ENCODE measurements at places on chromosomes 7 and 10.

DNA sequence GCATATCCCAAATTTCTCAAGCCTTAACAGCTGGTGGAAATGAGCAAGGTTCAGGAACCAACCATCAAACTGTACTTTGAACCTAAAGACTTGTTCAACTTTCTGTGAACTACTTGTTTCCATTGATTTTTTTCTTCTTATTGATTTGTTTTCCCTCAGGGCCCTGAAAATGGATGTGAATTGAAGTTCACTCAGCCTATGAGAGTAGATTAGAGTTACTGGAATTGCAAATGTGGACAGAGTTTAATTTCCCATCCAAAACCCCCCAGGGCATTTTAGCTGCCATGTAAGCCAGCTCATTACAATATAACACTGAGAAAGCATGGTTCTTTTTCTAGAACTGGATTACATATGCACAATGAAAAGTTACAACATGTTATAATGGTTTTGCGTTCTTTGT, 1105.7 kb downstream of the REEP3 start:
- no peak for DNase-seq

DNA sequence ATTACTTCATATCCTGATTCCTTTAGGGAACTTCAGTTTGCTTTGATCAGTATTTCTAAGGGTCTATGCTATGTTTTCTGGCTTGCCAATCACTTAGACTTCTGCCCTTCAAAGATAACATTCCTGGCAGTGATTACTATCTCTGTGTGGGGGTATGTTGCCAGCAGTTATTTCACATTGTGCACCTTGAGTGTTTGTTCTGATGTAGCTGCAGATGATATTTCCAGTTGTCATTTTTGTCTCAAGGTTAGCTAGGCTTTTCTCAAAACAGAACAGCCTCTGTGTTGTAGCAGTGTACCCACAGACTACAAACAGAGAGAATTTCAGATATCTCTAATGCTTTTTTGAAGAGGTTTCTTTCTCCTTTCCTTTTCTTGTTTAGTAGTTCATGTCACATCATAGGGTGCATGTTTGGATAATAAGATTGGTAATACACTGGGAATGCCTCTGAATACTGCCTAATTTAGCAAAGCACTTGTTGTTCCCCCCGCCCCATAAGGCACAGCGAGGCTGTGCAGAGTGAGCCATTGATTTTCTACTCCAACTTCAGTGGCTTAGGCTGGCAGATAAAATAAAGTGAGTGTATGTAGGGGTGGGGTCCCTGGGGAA, 134.7 kb upstream of the AGR3 start:
- no peak for DNase-seq

GRCh38 chr10:102465466-102465865, 14.1 kb upstream of the C10orf95 start:
- DNase-seq: no peak

GRCh38 chr10:131078131-131078881, 233.2 kb downstream of the TCERG1L start:
- DNase-seq: no peak

GRCh38 chr7:106752367-106752766, 91.4 kb upstream of the CCDC71L start:
- no peak for DNase-seq

- DNase-seq: no peak
These were observed 5.8 kb downstream of the UPP1 start for GRCh38 chr7:48094861-48095293.

GRCh38 chr10:60990663-60991062, 46.7 kb upstream of the RHOBTB1 start:
- no peak for DNase-seq

DNA sequence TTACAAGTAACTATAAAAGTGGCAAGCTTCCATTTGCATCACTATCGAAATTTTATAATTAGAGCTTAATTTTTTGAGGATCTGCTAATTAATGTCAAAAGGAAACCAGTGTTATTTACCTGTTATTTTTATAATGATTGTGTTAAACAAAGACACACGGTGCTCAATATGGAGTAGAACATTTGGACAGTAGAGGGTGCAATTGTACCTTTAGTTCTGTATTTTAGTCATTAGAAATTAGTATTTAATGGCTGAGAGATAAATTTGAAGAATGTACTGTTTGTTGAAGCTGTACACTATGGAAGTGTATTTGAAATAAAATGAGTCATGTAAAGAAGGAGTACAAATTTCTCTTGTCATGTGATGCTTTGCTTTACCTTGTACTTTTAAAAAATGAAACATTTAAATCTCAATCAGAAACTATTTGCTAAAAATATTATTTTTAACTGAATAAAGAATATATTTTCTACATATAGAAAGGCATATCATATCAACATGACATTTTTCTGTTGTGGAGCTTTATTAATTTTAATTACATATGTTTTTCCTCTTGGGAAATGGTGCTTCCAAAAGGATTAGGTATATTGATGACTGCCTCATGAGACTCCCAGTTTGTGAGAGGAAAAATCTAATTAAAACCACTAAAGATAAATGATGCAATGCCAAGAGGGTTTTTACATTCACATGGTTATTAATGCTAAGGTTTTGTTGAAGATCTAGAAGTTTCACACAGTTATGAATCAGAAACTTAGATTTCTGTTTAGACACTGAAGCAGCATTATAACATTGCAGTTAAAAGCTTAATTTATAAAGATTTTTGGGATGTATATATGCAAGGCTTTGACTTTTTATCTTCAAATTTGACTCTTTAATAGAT, 10.4 kb upstream of the PRKG1 start:
- no peak for DNase-seq

GRCh38 chr10:60130130-60130579, 223.8 kb upstream of the CCDC6 start:
- DNase-seq: no peak

DNA sequence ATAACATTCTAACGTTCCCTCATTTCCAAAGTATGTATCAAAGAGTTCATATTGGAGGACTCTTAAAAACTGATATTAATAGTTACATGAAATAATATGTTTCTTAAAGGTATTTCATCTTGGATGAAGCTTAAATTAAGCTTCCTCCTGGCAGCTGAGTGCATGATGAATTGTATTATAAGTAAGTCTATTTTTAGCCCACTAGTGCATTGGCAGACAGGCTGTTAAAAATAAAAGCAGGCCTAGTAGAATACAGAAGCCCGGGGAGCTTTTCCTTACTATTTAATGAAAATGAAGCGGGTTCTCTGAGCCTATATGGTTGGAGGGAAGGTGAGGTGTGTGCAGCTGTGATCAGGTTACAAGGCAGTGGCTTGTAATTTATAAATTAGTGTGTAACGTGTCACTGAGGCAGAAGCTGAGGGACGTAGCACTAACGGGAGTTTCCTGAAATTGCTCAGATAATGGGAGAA, 130.7 kb upstream of the KMT2E start:
- DNase-seq: no peak

- DNase-seq: no peak
These were observed 209.3 kb upstream of the KMT2E start for GRCh38 chr7:104804696-104805095.

DNA sequence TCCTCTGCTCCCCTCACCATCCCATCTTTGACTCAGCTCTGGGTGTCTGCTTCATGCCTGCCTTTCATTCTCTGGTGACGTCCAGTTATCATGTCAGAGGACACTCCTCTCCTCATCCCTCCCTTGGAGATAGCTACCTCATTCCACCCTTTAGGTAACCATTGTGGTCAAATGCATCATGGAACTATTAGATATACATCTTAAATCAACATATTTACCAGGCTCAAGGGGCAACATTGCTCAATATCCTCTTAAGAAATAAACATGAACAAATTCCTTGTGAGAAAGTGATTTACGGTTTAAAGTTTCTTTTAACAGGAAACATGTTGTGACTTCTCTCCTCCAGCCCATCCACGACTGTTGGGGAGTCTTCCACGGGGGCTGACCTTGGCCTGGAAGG, 511.6 kb upstream of the IGFBP3 start:
- DNase-seq: no peak

GRCh38 chr7:149610441-149611011, 112.9 kb upstream of the ZNF746 start:
- no peak for DNase-seq

DNA sequence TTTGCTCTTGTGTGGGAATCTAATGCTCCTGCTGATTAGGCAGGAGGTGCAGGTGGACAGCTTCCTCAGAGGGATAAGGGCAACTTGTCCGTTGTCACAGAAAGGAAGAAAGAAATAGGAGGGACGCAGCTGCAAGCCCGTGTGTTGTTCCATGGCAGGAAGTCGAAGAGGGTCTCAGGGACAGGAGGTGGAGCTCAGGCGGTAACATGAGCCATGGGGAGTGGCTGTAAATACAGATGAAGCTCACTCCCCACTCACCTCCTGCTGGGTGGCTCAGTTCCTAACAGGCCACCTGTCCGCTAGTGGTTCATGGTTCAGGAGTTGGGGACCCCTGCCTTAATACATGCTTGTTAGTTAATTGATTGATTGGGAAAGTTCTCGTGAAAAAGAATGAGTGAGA, 101.7 kb upstream of the SFMBT2 start:
- DNase-seq: peak; percentile 81

DNA sequence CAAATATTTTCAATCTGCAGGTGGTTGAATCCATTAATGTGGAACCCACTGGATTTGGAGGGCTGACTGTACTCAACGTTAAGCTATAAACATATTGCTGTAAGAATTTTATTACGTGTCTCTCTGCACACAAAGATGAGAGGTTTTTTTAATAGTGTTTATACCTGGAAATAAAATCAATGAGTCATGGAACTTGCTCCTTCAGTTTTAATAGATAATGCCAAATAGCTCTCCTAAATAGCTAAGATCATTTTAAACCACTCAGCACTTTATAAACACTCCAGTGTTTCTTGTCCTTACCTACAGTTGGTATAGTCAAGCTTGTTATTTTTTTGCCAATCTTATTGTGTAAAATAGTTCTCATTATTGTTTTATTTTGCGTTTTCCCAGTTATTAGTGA, 455.6 kb upstream of the FZD8 start:
- no peak for DNase-seq

GRCh38 chr10:44379907-44380306, 5.0 kb downstream of the CXCL12 start:
- no peak for DNase-seq

GRCh38 chr10:60535427-60535826, 145.8 kb upstream of the ANK3 start:
- no peak for DNase-seq

DNA sequence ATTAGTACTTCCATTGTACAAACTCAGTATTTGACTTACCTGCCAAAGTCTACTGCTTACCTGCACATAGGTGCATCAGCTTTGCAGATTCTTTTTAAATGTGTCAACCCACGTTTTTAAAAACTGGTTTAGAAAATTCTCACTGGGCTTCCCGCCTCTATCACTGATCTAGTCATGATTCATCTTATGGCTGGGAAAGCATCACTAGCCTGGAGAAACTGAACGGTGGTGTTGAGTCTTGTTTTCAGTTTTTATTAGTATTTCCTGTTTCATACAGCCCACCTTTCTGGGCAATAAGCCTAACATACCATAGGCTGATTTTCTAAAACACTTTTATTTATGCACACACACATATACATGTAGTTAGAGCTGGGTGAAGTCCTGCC, 19.7 kb downstream of the DOCK1 start:
- no peak for DNase-seq

- no peak for DNase-seq
These were observed 107.0 kb downstream of the NRP1 start for GRCh38 chr10:33227489-33227888.

GRCh38 chr7:130953196-130953595, 219.2 kb upstream of the KLF14 start:
- no peak for DNase-seq

- no peak for DNase-seq
These were observed 64.1 kb downstream of the PIK3AP1 start for GRCh38 chr10:96656198-96656577.

- no peak for DNase-seq
These were observed 94.0 kb downstream of the ELMO1 start for GRCh38 chr7:37354656-37355131.

DNA sequence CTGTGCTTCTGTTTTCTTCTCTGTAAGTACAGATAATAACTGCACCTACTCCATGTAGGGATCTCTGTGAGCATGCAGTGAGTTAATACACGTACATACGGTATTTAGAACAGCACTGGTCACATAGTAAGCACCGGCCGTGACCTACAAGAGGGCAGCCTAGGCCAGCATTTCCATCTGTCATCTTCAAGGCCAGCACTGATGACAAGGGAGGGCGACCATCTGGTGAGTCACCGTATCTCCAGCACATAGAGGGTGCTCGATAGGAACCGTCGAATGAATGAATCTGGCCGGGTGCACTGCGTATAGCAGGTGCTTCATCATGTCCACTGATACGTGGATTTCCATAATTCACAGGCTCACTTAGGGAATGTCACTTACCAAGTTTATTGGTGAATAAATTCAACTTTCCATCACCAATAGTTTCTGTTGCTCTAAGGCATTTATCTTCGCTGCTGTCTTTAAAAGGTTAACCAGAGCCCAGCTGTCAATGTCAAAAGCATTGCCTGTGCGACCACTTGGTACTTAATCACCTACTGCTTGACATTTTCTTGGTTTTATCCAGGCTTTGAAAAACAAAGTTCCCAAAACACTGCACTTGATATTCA, 8.3 kb downstream of the NOD1 start:
- no peak for DNase-seq

- no peak for DNase-seq
These were observed 1.2 kb downstream of the GPNMB start for GRCh38 chr7:23247603-23248335.

DNA sequence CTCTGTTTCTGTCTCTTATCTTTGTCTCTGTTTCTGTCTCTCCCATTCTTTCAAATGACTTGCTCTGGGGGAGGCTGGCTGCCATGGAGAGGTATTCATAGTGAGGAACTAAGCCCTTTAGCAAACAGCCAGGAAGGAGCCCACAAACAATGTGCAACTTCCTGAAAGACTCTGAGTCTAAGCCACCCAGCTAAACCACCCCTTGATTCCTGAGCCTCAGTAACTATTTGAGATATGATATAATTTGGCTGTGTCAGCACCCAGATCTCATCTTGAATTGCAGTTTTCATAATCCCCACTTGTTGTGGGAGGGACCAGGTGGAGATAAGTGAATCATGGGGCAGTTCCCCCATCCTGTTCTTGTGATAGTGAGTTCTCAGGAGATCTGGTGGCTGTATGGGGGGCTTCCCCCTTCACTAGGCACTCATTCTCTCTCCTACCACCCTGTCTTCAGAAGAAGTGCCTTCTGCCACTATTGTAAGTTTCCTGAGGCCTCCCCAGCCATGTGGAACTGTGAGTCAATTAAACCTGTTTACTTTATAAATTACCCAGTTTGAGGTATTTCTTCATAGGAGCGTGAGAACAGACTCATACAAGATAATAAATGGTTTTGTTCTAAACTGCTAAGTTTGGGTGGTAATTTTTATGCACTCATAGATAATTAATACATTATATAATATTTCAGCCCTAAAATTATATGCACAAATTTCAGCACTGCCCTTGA, 121.2 kb upstream of the FOXP2 start:
- peak; percentile 4 for DNase-seq

DNA sequence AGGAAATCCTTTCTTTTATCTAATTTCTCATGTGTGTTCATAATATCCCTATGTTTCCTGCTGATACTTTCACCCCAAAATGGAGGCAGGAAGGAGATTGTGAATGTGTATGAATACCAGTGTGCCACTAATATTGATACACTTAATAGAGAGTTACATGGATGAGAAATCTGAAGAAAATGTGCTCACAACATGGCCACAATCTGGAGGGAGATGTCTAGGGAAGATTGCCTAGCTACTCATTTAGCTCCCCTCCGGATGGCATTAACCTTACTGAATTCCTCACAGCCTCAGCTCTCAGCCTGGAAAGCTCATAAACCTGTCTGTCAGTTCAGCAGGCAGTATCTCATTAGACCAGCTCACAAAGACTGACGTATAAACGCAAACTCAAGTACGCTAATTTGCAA, 23.4 kb upstream of the DMTF1 start:
- no peak for DNase-seq

All from DND-41 (cell line).